HuH-7.5 (cell line): ENCODE measurements at places on chromosomes 3 and 15.

- no peak for DNase-seq
Observed at GRCh38 chr3:183018421-183019192, 38.3 kb upstream of the DCUN1D1 start.

- no peak for DNase-seq
Observed at GRCh38 chr15:31435912-31436628, 109.4 kb downstream of the KLF13 start.

GRCh38 chr3:11356269-11356668, 84.1 kb downstream of the ATG7 start:
- DNase-seq = no peak

- no peak for DNase-seq
Observed at GRCh38 chr3:177182352-177182751, 14.9 kb downstream of the TBL1XR1 start.

DNA sequence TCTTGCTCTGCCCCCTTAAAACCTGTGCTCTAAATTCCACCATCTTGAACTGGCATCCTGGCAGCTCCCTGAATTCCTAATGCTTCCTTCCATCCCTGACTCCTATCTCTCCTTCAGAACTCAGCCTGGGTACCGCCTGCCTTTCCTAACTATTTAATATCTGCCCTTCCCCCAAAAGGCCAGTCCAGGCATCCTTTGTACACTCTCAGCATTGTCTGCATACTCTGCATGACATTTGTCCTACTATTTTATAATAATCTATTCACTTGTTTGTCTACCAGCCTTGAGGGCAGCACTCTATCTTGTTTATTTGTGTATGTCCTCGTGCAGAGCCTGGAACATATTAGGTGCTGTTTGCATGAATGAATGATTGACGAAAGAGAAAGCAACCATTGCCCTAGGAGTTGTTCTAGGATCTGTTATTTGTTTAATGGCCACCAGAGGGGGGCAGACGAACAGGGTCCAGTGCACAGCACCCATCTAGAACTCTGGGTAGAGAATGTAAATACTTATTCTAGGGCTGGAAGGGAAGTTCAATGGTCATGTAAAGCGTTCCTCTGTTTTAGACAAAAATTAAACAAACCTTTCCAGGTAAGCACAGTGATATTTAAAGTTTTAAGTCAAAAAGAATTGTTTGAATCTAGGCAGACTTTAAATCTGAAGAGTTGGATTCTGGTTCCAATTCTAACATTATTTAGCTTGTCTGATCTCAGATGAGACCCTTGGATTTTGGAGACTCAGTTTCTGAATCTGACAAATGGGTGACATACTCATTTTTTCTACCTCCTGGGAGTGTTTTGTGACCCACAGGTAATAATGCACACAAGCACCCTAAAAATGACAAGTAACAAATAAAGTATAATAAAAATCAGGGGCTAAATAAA, 125.8 kb upstream of the GALNT15 start:
- peak; percentile 85 for DNase-seq

GRCh38 chr3:188111002-188111584, 42.9 kb upstream of the LPP start:
- no peak for DNase-seq

GRCh38 chr3:39990532-39990931, 181.1 kb downstream of the MYRIP start:
- DNase-seq = peak; percentile 15

- no peak for DNase-seq
Observed at GRCh38 chr15:60077581-60078359, 73.7 kb downstream of the FOXB1 start.

- DNase-seq = no peak
Observed at GRCh38 chr3:38142959-38143358, 4.5 kb downstream of the MYD88 start.

- no peak for DNase-seq
Observed at GRCh38 chr3:186213946-186214345, 105.1 kb upstream of the ETV5 start.

DNA sequence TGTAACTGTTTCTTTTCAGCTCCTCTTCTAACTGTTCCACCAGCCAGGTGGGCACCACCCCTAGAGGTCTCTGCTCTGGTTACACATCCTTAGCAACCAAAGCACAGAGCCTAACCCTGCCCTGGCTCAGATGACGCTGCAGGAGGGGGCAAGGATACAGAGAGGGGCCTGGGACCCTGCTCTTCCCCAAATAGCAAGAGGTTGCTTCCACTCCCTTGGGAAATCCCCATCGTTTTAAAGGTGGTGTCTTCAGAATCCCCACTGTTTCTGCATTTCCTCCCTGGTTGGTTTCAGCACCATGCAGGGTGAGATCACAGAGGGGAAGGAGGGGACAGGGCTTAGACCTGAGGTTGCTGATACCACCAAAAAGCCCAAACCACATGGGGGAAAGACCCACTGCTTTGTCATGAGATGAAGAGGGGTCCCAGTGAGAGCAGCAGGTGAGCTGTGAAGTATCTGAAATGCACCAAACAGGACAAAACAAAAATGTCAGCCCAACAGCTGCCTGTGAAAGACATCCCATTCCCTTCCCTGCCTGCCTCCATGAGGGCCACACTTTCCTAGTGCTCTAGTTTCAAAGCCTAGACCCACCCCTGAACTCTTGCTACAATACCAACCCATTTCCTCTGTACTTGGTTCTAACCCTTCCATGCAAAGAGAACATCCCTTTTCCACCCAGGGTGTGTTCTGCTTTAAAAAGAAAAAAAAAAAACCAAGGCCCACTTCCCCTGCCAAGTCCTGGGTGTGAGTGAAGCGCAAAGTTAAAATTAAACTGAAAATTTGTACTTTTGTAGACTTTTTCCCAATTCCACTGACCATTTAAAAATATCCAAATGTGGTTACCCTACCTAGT, 29.0 kb downstream of the ANP32A start:
- DNase-seq = no peak

- no peak for DNase-seq
Observed at GRCh38 chr3:189588070-189588469, 43.1 kb upstream of the TP63 start.

- DNase-seq = no peak
Observed at GRCh38 chr15:39885099-39885777, 34.8 kb downstream of the GPR176 start.

DNA sequence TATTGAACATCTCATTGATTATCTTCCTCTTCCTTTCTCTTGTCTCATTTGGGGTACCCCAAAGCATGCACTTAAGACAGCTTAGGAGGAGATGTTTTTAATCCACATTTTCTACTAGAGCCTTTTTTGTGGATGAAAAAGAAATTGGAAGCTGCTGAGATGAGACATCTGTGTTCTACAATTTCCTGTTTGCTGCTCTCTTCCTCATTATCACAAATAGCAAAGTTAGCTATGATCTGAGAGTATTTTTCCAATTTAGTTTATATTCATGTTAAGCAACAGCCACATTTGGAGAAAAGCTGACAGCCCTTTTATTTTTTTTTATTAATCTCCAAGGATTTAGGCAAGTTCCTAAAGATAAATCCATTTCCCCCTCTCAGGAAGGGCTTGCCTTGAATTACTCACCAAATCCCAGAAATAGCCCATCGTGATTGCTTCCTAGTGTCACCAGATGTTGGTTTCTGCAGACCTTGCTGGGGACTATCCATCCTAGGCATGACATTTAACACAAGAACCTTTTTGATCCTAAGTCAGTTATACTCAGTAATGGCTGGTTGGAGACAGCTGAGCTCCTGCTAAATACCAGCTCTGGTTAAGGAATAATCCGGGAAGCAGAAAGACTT, 70.8 kb upstream of the FILIP1L start:
- no peak for DNase-seq

GRCh38 chr3:161275919-161276318, 54.8 kb downstream of the NMD3 start:
- DNase-seq = no peak

GRCh38 chr3:157190380-157190872, 30.5 kb upstream of the CCNL1 start:
- no peak for DNase-seq

DNA sequence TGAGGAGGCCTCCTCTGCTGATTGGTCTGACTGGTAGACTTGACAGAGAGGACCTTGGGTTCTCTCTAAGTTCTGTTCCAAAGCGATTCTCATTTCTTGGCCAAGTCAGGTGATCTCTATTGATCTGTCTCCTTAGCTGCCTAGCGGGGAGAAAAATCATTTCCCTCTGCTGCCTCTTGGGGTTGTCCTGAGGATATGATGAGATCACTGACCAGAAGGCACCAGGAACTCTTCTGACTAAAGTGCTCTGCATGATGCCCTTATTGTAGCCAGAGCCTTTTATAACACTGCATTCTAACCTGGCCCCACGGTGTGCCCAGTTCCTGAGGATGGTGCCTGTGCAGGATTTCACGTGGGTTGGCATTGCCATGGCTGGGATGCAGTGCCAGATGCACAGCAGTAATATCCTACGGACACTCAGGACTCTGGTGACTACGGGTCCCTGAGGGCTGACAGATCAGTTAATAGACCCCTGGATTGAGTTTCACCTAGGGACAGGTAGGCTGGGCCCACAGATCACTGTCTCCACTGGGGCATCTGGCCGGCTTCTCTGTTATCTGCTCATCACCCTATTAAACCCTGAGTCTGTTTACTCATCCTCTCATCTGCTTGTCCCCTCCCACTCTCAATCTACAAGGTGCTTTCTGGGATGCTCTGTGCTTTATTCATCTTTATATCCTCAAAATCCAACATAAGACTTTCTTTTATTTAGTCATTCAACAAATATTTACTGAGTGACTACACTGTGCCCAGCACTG, 3.9 kb upstream of the HEG1 start:
- no peak for DNase-seq

DNA sequence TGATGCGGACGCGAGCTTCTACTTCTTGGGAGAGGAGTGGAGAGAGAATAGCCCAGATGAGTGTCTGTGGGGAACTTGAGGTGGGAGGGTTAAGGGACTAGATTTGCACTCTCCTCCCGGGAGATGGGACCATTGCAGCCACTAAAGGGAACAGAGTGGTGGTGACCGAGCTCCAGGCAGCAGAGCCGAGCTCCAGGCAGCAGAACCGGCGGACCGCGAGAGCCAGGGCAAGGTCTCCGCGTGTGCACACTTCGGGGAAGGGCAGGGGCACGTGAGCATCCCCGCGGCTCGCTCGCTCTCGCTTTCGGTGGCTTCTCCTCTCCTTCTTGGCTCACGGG, 1.1 kb downstream of the IGDCC3 start:
- no peak for DNase-seq

- DNase-seq = no peak
Observed at GRCh38 chr15:66369773-66370651, 13.5 kb upstream of the TIPIN start.

GRCh38 chr3:179083977-179084376, 12.4 kb upstream of the ZMAT3 start:
- no peak for DNase-seq

- no peak for DNase-seq
Observed at GRCh38 chr3:194750491-194750828, 64.8 kb downstream of the FAM43A start.

DNA sequence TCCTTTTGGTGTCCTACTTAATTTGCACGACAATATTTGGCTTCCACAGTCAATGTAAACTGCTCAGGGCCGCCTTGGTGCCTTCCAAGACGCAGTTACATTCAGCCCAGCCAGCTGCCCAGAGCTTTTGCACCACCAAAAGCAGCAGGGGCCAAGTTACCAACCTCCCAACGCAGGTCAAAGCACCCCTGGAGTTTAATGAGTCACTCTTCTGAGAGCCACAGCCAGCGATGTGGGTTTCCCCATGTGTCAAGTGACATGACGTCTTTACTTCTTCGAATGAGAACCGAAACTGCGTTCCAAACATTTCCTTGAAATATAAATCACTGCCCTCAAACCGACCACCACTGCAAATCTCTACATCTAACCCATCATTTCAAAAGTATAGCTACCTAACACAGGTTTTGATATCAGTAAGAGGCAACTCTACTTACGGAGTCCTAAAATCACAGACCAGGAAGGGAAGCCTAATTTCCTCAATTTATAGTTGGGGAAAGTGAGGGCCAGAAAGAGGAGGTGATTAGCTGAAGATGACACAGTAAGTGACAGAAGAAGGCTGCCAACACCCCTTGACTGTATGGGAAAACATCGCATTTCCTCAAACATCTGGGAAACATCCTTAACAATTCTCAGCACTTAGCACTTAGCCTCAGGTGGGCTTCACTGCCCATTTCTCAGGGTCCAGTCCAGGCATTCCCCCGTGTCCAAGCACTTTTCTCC, 24.5 kb downstream of the MB21D2 start:
- DNase-seq = no peak

DNA sequence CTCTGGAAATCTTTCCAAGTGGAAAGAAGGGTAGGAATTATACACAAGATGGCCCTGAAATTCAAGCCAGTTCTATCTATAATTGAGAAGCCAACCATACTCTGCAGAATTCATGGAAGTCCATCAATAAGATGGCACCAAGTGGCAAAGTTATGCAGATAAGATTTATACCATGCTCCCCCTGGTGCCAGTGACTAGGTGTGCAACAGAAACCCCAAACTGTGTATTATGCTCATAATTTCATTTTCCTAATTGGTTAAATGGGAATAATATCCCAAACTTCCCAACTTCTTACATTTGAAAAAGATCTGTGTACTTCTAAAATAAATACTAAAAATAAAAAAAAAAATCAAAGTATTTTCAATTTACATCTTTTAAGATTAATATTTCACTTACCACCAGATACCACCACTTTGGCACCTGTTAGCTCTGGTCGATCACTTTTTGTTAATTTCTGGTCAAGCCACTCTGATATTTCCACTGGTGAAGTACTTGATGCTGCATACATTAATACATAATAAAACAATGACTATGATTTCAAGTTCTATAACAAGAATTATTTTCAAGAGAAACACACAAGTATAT, 25.9 kb downstream of the ETFA start:
- DNase-seq = peak; percentile 29

DNA sequence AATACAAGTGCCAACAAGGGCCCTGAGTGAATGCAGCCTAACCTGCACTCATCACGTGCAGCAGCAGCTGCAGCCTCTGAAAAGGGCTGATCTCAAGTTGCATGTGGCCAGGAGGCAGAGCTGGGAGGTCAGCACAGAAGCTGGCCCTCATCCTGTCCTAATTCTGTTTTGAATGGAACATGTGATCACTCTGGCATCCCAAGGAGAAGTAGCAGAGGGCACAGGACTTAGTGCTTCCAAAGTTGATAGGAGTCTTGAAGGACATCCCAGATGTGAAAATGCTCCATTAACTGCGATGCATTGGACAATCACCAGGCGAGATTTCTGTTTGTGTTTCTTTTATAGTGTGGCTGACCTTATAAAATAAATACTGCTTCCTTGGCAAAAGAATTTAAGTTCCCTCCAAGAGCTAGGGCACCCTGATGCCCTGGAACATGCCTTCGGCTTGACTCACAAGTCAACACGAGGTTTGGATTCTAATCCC, 31.6 kb upstream of the STAG1 start:
- DNase-seq = no peak

- DNase-seq = no peak
Observed at GRCh38 chr15:60970246-60971170, 258.6 kb downstream of the RORA start.
